ENCODE measurements at places on chromosomes 4 and X.

DNA sequence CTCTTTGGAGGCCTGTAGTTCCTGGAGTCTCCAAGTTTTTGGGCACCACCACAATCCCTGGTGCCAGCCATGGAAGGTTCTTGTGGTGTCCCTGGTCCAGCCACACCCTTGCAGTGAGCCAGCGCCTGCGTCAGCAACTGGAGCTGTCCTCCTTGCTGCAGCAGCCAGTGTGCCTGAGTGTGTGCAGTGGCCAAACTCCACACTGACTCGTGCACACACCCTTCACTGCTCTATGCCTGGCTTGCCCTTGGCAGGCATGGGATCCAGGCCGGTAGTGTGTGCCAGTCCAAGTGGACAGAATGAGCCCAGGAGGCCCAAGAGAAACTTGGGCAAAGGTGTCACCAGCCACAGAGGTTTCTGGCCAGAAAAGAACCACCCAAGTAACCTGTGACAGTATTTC, 1074.0 kb downstream of the PCDH18 start:
- no peak for DNase-seq

GRCh38 chrX:76148753-76149152, 24.1 kb upstream of the PBDC1 start:
- DNase-seq: peak; percentile 15

DNA sequence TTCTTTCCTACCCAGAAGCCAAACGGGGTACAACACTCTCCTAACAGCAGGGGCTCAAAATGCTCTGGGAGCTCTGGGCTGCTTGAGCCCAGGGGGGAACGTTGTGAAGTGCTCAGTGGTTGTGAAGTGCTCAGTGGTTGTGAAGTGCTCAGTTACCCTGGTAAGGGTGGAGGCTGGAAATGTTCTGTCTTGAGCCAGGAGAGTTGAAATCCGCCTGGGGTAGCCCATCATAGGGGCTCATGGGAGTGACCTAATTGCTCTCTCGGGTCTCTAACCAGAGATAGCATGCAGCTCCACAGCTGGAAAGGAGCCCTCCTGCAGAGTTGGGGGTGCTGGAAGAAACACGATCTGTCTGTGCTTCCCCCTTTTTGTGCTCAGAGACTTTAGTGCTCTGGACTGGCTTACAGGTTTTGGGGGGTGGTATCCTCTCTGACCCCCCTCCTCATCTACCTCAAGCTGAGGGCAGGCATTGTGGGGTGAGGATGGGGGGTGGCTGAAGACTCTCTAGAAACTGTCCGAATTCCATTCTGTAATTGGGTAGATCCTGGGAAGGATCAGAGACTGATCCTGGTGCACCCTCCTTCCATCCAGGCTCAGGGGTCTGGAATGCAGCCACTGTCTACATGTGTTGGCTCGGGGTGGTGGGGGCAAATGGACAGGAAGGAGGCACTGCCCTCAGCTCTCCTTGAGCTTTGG, 2.7 kb downstream of the EFNB1 start:
- no peak for DNase-seq

GRCh38 chrX:53422861-53423306, at the start of gene RIBC1:
TSS of gene RIBC1 (plus strand) at chrX:53422873. CDS start at chrX:53426277, 3,404 bp downstream.
- DNase-seq: no peak

DNA sequence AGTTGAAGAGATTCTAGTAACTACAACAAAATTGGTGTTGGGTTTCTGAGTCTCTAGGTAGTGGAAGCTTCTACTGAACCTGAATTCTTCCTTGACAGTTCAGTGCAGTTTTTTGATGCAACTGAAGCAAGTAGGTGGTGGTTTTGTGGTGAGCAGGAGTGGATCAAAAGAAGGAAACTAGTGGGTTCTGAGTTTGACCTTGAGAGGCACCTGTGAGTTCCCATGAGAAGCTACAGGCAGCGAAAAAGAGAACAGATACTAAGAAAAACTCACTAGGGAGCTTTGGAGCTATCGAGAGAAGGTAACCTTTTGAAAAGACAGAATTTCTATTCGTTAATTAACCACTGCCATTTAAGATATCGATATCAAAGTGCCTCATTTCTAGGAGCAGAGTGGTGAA, 145.2 kb downstream of the PDHA2 start:
- no peak for DNase-seq

- no peak for DNase-seq
These were observed 68.5 kb upstream of the TMEM164 start for GRCh38 chrX:109934434-109934833.

DNA sequence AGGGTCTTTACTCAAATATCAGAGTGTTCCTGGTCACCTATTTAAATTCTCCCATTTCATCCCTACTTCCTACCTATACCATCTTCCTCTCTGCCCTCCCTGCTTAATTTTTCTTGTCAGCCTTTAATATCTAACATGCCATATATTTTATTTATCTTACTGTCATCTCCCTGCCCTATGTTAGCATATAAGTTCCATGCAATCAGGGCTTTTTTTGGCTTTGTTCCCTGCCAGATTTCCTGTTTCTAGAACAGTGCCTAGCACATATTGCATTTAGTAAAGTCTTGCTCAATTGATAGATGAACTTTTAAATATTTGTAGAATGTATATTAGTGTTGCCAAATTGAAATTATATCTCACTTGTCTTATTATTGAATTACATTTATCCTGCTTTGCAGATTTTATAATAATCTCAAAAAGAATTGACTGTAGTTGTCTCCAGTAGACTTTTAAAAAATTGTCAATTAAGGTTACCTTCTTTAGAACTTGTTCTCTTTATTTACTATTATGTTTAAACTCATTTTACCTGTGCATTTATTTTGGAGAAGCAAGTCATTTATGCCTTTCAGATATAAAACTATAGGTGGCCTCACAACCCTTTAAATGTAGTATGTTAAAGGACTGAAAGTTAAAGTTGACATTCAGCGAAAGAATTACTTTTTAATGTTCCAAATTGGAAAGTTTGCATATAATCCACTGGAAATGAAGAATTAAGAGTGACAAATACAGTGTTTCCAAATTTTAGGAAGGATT, 108.2 kb upstream of the BMPR1B start:
- DNase-seq: no peak

DNA sequence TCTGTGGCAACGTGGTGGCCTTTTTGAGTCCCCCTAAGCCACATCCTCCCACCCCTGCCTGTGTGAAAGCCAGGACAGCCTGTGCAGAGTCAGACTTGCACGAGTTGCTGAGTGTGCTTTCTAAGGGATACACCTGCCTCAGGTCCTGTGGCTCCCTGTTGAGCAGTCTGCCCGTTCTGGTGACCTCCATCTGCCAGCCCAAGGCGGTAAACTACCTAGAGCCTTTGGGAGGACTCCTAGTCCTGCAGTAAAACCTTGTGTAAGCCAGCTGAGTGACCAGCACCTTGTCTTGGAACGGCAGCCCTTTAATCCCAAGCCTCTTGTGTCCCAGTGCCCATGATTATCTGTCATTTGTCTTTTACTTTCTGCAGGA, 69.3 kb downstream of the NBDY start:
- DNase-seq: no peak

- DNase-seq: no peak
These were observed 100.8 kb downstream of the SPIN4 start for GRCh38 chrX:63250253-63250868.

GRCh38 chr4:155522201-155522600, 144.4 kb upstream of the GUCY1A1 start:
- no peak for DNase-seq

DNA sequence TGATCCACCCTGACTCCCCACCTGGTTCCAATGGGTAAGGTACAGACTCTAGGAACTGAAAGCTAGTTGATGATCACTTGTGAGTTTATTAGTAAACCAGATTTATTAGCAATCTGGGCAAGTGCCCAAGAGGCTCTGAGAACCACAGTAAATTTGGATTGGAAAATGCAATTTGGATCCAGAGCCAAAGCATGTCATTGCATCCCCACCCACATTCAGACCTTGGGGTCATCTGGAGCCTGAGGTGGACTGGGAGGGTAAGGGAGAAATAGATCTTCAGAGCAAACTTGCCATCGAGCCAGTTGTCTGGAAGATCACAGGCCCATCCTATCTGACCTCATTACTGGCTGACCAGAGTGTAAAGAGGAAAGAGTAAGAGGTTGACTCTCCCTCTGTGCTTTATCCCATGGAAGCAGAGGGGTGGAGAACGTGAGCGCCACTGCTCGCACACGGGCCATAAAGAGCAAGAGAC, 78.7 kb upstream of the RASGEF1B start:
- peak; percentile 24 for DNase-seq

DNA sequence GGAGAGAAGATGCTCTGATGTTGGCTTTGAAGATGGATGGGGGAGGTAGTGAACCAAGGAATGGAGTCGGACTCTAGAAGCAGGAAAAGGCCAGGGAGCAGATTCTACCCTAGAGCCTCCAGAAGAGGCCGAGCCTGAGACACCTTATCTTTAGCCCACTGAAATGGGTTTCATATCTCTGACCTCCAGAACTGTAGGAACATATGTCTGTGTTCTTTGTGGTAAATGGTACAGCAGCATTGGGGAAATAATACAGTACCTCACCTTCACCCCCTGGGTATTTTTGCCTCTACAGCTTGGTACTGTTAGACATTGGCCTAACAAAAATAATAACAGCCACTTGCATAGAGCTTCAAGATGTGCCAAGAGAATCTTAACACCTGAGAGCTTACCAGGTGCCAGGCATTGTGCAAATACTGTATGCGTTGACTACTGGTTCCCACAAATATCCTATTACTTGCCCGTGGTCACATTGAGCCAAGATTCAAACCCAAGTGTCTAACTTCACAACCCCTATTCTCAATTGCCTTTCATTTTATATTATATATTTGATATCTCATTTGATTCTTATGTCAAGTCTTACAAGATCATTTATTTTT, 57.0 kb upstream of the PGM2 start:
- DNase-seq: no peak

DNA sequence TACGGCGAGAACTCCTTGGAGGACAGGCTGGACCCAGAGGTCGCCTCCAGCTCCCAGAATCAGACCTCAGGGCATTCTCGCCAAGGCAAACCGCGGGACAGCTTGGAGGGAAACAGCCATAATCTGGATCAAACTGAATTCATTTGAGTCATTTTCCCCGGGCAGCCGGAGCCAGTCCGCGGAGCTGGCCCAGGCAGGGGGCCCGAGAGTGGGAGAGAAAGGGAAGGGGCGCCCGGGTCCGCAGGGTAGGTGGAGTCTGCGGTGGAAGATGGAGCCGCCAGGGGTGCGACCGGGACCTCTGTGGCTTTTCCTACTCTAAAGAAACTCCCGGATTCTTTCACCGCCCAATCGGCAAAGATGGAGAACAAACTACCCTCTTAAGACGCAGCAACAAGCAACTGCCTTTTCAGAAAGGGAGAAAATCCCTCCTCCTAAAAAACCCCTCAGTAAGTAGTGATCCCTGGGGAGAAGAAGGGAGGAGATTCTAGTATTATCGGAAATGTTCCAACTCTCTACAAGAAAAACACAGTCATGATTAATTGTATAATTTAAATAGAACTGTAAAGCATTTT, 5.2 kb downstream of the NKX3-2 start:
- DNase-seq: no peak

- no peak for DNase-seq
These were observed 74.8 kb upstream of the STIM2 start for GRCh38 chr4:26785810-26786209.

DNA sequence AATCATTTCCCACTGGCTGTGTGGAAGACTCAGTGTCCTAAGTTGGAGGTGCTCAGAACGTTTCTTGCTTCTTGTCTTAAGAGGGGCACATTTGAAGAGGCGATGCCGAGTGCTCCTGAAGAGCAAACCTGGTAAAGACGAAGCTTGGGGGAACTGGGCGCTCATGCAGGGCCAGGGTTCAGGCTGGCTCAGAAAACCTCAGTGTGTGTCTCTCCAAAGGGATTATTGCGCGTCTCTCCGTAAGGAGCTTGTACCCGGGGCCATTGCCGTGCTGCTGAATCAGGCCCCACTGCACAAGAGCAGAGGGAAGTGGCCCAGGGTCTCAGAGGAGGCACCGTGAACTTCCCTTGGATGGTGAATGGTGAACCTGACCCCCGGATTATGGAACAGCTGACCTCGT, 44.4 kb downstream of the PSAPL1 start:
- DNase-seq: no peak

DNA sequence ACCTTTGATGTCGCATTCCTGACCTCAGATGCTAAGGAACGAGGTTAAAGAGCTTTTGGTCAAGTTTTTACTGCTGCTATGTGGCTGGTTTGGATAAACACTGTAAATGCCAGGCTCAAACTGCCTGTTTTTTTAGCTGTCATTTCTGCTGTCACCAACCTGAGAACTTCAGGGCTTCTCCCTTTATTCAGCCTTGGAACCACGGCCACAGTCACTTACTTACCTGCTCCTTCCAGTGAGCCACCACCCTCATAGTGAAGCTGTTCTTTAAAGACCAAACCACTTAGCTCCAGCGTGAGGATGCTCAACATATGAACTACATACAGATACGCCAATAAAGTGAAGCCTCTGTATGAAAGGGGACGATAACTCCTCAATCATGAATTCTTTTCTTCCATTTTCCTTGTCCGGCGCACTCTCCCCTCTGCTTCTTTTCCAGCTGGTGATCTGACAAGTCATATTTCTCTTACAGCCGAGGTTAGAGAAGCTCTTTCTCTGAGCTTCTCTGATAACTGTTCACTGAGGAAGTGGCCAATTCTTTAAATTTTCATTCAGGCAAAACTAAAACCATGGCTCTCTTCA, 152.8 kb upstream of the ANK2 start:
- DNase-seq: no peak

GRCh38 chr4:78939667-78940008, 400 bp upstream of the PAQR3 start:
- no peak for DNase-seq

- no peak for DNase-seq
These were observed 10.5 kb downstream of the NELFA start for GRCh38 chr4:1998296-1998695.

GRCh38 chr4:3160438-3160837, 86.0 kb downstream of the HTT start:
- no peak for DNase-seq

DNA sequence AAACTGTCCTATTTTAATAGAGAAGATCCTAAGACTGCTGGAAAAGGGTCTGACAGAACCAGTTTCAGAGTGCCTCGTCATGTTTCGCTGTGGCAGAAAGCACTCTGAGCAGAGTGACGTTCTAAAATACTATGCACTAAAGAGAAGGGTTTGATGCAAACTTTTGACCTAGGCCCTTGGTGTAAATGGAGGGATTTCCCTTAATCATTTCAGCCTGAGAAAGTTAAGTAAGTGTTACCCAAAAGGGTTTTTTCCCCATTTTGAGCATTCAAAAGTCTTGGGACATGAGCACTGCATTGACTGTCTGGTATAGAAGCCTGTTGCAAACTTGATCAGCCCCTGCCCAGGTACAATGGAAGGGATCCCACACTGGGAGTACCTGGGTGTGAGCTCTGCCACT, 157.5 kb upstream of the ATOH1 start:
- DNase-seq: no peak

- no peak for DNase-seq
These were observed 71.7 kb downstream of the PCYT1B start for GRCh38 chrX:24575496-24575895.

GRCh38 chr4:153794006-153794405, 5.1 kb upstream of the SFRP2 start:
- no peak for DNase-seq

DNA sequence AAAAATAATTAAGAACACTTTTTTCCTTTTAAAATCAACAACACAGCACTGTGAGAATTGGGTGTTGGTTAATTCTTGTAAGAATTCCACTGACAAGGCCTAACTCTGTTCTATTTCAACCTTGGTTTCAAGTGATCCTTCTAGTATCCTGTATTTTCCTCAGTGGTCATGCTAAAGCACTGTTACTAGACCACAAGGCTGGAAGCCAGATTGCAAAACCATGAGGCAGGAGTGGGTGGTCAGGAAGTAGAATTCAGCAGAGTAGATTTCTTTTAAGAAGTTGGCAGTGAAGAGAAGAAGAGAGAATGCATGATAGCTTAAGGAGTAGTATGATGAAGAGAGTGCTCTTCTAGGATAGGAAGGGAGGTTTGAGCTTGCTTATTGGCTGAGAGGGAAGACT, 71.6 kb upstream of the LEF1 start:
- DNase-seq: no peak
